HS-5 (cell line): ENCODE measurements at places on chromosomes 1 and 21.
A peak's percentile ranks its signal among the peaks of the same experiment; 100 is the strongest.

DNA sequence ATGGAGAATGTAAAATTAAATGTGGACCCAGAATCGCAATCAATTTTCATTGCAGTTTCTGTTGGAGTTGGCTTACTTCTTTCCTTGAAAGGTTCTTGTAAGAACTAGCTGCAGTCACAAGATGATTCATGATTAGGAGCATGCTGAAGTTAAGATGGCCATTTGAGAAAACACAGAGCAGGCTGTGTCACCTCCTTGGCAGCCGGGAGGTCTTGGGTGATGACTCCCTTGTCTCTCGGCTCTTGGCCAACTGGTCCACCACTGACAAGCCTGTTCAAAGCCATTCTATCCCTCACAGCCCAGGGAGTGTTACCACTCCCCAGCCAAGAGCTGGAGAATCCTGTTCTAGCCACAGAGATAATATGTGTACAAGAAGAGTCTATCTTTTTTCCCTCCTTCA is 40.6 kb downstream of the OPTC start:
- DNase-seq = peak; percentile 94

- no peak for DNase-seq
Measured at GRCh38 chr1:114219172-114219868, 65.7 kb upstream of the SYT6 start.

- no peak for DNase-seq
Measured at GRCh38 chr1:30130099-30130498, 593.3 kb downstream of the MATN1 start.

GRCh38 chr21:37233551-37234146 is 33.5 kb downstream of the VPS26C start:
- no peak for DNase-seq

GRCh38 chr1:29824025-29824424 is 587.7 kb downstream of the PTPRU start:
- no peak for DNase-seq

DNA sequence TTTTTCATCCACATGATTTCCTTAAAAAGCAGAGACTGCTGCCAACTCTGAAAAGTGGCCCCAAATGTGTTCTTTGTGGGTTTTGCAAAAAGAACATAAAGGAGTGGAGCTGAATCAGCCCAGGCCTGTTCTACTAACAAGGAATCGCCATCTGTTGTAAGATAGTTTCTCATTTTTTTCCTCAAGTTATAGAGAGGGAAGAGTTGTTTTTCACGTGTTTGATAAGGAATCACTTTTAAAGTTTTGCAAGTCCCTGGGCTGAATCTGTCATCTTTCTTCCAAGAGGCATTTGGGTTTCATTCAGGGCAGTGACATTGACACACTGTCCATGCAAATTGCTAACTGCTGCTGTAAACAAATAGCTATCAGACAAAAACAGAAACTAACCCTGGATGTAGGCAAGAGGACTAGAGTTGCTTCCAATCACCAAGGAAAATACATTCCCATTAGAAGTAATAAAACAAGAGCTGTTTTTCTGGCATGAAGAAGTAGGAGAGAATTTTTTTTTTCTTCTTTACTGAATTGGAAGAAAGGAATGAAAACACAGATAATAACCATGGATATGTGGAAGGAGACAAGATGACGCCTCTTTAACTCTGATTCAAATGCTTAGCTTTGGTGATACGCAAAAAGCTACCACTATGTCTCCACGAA is 58.8 kb upstream of the TBX15 start:
- no peak for DNase-seq

DNA sequence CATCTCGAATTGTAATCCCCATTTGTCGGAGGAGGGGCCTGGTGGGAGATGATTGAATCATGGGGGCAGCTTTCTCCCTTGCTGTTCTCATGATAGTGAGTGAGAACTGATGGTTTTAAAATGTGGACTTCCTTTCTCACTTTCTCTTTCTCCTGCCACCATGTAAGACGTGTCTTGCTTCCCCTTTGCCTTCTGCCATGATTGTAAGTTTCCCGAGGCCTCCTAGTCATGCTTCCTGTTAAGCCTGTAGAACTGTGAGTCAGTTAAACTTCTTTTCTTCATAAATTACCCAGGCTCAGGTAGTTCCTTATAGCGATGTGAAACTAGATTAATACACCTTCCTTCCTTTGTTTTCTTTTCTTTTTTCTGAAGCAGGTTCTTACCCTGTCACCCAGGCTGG is 13.9 kb downstream of the DNAJC6 start:
- no peak for DNase-seq

DNA sequence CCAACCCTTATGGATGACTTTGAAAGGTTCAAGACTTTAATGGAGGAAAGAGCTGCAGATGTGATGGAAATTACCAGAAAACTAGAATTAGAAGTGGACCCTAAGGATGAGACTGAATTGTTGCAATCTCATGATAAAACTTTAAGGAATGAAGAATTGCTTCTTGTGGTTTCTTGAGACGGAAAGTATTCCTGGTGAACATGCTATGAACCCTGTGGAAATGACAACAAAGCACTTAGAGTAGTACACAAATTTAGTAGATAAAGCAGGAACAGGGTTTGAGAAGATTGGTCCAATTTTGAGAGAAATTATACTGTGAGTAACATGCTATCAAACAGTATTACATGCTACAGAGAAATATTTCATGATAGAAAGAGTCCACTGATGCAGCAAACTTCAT is 215.4 kb downstream of the OMA1 start:
- DNase-seq = no peak

- DNase-seq = no peak
Measured at GRCh38 chr1:27011976-27012563, 580 bp downstream of the TENT5B start.

DNA sequence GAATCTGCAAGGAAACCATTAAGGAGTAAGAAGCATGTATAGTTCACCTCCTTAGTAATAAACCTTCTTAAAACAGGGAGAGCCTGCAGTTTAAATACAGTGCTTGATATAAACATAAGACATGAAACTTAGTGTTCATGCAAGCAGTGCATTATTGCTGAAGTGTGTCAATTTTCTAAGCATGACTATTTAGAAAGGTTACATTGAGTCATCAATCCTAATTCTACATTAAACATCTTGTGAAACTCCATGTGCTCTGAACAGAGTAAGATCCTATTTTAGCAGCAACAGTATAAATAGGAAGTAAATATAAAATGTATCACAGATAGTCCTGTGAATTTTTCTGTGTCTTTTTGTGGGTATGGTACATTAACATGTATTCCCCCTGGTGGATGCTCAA is 135.5 kb downstream of the ESRRG start:
- DNase-seq = no peak

DNA sequence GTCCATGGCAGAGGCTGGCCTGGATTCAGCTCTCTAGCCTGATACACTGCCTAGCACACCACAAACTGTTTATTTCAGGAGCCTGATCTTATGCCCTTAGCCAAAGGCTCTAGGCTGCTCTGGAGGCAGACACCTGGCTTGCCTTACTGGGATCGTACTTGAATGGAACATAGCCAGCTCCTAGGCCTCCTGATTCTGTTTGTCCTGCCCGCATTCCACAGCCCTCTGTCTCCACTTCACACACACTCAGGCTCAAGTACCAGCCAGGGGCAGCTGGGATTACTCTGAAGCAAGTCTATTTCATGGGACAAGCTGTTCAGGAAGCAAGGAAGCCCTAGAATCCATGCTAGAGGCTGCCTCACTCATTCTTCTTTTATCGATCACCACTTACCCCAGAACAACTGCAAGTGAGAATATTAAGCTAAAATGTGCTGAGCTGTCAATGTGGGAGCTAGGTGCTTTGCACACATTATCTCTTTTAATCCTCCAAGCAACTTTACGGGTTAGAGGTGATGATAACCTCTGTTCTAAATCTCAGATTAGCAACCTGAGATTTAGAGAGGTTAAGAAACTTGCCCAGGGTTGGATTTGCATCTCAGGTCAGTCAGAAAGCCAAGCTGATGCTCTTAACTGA is 31.1 kb upstream of the CYP4B1 start:
- DNase-seq = no peak

GRCh38 chr1:70672442-70672888 is 261.4 kb downstream of the CTH start:
- no peak for DNase-seq

DNA sequence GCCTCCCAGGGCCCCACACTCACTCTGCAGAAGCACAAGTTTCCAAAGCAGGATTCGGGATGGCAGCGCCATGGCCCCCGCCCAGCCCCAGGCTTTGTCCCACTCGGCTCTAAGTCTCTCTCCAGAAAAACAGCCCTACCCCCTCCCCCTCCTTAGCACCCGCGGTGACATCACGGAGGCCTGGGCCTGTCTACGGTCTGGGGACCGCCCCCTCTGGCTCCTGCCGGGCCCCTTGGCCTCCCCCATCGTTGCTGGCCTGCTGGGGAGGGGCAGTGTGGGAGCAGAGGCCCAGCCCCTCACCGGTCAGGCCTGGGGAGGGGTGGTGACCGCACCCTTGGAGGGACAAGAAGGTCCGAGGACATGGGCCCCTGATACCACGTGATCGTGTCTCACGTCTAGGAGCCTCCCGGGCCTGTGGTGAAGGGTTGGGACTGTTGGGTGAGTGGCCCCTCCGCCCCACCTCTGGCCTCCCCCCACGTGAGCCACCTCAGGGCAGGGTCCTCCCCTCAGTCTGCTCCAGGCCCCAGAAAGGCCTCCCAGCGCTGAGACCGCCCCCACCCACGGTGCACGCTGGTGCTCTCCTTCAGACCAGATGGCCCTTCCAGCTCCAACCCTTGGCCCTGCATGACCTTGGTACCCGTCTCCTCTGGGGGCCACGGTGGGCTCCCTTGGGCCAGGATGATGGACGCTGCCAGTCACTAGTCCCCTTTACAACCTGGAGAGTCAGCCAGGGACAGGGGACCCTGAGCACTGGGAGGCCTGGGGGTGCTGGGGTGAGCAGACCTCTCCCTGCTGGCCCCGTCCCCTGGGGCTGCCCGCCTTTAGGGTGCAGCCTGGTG is at the start of gene MXRA8:
Gene MXRA8 (minus strand): TSS at position 123 of the 839 bp plus-strand sequence. CDS start 51 bp downstream, at position 72.
- no peak for DNase-seq

- peak; percentile 82 for DNase-seq
Measured at GRCh38 chr1:206890125-206891060, 6.8 kb upstream of the IL24 start.
